Foreskin keratinocyte (primary cell): ENCODE measurements at places on chromosomes 5 and 9.

- peak; percentile 51 for DNase-seq
Measured at GRCh38 chr9:114214181-114214580, 58.8 kb downstream of the COL27A1 start.

- DNase-seq = no peak
Measured at GRCh38 chr9:95103871-95104580, 213.5 kb downstream of the FANCC start.

DNA sequence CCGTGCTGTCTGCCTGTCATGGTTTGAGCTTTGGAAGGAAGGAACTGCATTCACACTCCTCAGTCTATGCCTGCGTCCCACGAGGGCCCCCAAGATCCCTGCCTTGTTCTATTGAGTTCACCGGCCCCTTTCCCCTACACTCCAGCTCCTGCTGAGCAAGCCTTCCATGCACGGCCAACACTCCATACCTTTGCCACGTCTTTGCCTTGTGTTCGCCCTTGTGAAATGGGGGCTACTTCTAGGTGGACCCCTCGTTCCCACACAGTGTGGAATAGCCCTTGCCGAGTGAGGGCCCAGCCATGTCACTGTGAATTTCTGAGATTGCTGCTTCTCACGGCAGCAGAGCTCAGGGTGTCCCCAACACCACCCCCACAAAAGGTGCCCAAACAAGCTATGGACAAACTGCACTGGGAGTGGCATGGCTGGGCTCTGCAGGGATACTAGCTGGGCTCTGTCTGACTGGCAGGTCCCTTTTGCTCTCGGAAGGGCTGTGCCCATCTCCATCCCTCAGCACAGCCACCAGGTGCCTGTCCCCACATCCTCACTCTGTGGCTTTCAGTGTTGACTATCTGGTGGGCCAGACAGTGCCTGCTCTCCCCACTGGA, 67.9 kb upstream of the ADAMTS2 start:
- no peak for DNase-seq

DNA sequence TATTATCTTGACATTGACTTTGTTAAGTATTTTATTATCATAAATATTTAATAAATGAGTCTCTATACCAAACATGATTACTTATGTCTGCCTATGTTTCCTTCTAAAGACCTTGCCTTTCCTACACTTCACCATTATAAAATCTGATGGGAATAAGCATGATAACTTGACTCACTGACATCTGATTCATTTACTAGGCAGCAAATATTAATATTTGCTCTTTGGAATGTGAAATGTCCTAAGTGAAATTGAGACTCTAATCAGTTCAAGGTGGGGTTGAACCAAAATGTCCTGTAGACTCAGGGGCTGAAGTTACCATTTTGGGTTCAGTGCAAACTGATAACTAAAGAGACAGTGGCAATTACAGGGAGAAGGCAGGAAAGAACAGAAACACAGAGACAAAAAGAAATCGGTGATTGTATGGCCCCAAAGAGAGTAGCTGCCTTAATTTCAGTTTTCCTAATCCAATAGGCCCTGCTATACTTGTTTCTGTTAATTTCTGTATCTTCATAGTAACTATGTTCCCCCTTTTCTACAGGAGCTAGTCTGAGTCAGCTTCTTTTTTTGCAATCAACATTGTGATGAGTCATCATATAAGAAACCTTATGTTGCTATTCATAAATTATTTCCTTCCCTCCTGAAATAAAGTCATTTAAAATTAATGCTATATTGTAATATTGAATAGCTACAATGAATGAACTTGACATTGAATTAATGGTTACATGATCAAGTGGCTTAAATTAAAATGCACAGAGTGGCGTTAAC, 296.8 kb downstream of the PDE4D start:
- DNase-seq = no peak

DNA sequence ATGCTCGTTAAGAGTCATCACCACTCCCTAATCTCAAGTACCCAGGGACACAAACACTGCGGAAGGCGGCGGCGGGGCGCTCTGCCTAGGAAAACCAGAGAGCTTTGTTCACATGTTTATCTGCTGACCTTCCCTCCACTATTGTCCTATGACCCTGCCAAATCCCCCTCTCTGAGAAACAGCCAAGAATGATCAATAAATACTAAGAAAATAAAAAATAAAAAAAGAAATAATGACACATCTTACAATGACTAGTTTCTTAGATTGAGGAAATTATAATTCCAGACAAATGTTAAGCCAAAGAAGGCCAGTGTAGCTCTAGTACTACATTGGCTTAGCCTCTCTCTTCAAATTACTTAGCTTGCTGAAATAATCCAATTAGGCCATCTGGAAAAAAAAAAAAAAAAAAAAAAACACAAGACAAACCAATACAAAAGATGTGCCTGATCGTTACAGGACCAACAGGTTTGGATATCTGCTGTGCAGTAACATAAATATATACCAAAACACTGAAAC, 58.0 kb downstream of the ANXA2R start:
- no peak for DNase-seq

DNA sequence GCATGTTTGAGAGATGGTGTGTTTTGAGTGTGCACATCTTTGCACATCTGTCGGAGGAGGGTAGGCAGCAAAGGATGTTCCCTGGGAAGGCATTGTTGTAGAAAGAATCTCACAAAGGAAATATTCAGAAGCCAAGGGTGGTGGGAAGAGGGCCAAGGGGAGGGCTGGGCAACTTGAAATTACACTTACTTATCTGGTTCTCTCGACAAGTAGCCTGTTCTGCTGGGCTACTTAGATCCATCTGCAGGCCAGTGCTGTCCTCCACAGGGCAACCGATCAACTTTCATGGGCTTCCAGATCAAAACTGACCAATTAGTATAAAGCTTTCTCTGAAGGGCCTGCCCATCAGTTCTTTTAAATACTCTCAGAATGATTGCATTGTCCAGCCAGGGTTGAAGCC, 495.2 kb downstream of the GADD45G start:
- DNase-seq = no peak

GRCh38 chr5:74279244-74279643, 361.3 kb downstream of the ENC1 start:
- no peak for DNase-seq

DNA sequence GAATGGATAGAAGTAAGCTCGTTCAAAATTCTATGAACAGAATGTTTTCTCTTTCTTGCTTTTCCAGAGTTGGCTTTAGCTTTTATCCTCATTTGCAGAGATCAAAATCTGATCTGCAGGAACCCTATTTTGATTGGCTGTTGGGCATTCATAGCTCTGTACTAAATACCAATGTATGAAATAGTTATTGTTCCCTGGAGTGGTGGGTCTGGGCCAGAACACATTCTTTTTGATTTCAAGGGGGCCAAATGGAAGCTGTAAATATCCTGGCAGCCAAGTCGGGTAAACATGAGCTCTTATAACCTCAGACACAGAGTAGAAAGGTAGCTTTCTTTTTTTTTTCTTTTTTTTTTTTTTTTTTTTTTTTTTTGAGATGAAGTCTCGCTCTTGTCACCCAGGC, 241.5 kb downstream of the PDZD2 start:
- DNase-seq = no peak

DNA sequence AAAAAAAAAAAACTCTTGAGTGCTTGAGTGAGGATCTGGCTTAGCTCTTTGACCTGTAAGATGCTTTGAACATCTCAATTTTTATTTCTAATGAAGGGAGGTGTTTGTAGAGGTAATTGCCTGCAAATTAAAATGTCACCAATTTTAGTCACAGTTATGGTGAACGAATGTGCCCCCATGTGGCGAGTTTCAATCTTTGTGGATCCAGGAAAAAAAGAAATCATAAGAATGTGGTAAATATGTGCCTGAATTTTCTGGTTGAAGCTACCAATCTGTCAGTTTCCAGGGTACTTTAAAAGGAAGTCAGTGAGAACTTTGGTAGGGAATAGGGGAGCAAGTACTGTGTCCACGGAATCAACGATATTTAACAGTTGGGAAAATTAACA, 1772.4 kb upstream of the CDH9 start:
- no peak for DNase-seq

GRCh38 chr9:113853333-113853732, 22.8 kb upstream of the ZNF618 start:
- DNase-seq = no peak

GRCh38 chr5:81245871-81246235, 12.7 kb downstream of the CKMT2 start:
- no peak for DNase-seq

- no peak for DNase-seq
Measured at GRCh38 chr9:119881898-119882297, 512.7 kb upstream of the BRINP1 start.

DNA sequence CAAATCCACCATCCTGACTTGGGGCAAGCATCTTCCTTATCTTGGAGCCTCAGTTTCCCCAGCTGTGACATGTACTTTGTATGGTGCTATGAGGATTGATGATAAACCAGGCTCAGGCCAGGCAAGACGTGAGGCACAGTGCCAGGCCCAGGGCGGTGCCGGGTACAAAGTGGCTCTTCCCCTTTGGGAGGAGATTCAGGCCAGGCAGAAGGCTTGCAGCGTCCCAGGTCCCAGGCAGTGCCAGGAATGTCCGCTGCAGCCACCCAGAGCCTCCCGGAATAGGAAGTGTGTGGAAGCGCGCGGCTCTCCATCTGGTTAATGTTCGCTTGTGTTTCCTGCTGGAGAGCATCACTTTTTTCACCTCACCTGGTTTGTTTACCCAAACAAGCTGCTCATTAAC, 12.6 kb upstream of the DENND1A start:
- no peak for DNase-seq

DNA sequence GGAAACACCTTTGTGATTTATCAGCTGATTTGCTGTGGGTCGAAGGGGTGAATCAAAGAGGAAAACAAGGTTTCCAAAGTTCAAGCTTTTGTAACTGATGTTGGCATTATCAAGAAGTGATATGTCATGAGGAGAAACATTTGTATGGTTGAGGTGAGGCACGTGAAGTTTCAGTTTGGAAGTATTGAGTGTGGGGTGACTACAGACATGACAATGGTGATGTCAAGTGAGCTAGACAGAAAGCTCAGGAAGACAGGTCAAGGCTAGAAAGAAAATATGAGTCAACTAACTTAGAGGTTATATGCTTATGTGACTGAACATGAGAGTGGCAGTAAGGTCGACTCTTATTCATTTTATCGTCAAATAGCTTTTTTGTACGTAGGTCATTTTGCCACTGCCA, 99.1 kb downstream of the RAB3C start:
- no peak for DNase-seq

DNA sequence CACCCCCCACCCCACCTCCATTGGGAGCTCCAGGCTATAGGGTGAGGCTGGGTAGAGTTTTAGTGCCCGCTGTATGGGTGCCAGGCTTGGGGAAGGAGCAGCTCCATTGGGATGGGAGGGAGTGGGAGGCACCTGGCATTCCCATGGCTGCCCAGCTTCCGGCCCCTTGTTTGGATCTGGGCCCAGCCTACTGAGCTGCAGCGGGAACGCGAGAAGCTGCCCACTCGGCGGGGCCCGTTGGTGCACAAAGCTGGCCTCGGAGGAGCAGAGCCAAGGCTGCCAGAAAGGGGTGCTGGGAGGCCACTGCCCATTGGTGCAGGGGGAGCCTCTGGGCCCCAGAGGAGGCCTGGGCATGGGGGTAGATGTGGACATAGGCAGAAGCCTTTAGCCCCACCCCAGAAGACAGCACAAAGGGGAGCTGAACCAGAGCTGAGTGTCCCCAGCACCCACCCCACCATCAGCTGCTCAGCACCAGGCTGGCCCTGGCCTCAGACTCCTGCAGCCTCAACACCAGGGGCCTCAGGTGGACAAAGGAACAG, 4.4 kb downstream of the LCN9 start:
- DNase-seq = no peak

GRCh38 chr5:60794691-60795090, 49.4 kb downstream of the ELOVL7 start:
- DNase-seq = no peak

DNA sequence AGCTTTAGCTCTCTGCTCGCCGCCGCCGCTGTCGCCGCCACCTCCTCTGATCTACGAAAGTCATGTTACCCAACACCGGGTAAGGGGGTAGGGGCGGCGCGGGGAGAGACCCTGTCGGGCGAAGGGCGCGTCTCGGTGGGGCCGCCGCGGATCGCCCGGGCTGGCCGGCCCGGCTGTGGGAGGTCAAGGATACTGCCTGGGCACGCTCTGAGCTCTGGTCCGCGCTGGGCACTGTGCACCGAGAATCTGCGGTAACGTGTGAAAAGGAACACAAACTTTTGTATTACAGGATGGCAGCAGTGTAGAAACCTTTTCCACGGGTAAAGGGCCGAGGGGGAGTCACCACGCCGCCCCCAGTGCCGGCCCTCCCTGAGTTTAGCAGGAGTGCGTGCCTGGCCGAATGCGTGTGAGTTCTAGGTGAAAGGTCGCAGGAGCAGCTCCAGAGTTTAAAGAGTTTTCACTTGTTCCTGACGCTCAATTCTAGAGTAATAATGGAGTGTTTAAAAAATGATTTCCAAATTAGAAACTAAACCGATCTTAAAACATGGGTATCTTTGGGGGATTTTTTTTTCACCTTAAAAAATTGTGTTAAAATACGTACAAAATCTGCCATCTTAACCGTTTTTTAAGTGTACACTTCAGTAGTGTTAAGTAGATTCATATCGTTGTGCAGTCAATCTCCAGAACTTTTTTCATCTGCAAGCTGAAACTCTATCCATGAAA, at the start of gene HSDL2:
TSS of gene HSDL2 (plus strand) at position 7 of the 723 bp plus-strand sequence. CDS start at position 63, 56 bp downstream.
- no peak for DNase-seq

- DNase-seq = no peak
Measured at GRCh38 chr5:118397236-118397635, 591.1 kb downstream of the DTWD2 start.

DNA sequence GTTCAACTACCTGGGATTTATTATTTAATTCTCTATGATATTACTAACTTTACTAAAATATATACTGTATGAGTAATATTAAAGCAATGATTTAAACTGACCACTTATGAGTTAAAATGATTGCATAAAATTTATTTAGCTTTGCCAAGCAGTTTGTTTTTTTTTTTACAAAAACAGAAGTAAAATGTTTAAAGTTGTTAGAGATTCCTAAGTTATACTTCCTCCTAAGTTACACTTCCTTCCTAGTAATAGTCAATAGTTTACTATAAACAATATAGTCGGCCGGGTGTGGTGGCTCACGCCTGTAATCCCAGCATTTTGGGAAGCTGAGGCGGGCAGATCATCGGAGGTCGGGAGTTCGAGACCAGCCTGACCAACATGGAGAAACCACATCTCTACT, 23.7 kb upstream of the LRRC19 start:
- DNase-seq = no peak

DNA sequence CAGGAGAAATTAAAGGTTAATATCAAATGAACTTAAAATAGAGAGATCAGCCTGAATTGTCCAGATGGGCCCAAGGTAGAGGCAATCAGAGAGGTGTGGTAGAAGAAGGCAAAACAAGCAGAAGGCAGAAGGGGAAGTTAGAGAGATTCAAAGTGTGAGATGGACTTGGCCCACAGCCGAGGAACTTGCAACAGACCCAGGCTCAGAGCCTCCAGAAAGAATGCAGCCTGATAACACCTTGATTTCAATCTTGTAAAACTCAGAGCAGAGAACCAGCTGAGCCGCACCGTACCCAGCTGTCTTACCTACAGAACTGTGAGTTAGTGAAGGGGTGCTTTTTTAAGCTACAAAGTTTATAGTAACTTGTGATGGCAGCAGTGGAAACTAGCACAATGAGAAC, 190.9 kb downstream of the RFK start:
- no peak for DNase-seq
